ENCODE measurements at places on chromosomes 4 and X.

DNA sequence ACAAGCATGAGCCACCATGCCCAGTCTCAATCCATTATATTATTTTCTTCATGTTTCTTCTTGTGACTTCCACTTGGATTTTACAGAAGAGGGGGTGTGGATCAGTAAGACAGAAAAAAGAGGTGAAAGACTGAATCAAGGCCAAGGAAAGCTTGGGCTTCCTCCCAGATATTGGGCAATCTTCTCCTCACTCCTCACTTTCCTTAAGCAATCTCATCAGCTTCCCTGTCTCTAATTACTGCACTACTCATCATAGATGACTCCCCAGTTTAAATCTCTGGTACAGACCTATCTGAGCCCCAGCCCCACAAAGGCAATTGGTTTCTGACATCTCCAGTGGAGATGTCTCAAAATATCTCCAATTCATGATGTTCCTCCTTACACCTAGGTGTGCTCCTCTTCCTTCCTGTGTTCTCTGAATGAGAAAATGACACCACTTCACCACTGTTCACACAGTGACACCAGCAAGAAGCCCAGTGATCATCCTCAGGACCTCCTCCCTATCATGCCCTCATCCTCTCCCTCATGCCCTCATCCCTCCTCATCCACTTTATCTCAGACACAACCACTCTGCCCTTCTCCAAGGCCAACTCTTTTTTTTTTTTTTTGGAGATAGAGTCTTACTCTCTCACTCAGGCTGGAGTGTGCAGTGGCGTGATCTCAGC, 44.8 kb upstream of the HERC6 start:
- DNase-seq: peak; percentile 28

DNA sequence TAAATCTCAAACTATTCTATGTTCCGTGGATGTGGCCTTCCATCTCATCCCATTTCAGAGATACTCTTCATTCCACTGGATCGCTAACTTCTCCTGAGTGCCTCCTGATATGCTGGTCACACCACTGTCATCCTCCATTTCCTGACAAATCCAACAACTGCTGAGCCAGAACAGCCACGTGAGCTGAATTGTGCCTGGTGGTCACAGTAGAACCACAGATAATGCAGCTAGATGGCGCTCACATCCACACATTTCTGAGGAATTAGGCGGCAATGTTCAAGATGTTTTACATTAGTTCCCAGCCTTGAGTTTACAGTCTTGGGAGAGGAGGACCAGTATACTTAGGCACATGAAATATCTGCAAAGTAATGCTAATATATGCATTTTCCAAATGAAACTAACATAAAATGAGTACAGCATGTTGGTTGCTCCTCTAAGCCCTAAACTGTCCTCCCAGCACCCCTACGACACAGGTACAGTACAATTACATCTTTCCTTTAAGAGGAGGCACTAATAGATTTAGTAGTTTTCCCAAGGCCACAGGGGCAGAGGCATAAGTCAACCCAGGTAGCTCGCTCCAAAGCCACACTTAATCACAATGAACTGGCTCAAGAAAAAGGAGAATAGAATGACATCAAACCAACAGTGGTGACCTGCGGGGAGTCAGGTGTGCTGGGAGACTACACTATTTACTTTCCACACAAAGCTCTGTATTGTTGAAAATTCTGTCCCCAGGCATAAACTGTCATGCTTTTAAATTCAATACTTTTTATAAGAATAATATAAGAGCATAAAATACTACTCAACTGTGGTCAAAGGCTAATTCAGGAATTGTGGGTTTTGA, 134.2 kb downstream of the CHIC2 start:
- peak; percentile 63 for DNase-seq

- DNase-seq: no peak
Measured at GRCh38 chr4:186203406-186203805, 12.0 kb downstream of the CYP4V2 start.

- no peak for DNase-seq
Measured at GRCh38 chr4:113574636-113575103, 186.9 kb downstream of the CAMK2D start.

DNA sequence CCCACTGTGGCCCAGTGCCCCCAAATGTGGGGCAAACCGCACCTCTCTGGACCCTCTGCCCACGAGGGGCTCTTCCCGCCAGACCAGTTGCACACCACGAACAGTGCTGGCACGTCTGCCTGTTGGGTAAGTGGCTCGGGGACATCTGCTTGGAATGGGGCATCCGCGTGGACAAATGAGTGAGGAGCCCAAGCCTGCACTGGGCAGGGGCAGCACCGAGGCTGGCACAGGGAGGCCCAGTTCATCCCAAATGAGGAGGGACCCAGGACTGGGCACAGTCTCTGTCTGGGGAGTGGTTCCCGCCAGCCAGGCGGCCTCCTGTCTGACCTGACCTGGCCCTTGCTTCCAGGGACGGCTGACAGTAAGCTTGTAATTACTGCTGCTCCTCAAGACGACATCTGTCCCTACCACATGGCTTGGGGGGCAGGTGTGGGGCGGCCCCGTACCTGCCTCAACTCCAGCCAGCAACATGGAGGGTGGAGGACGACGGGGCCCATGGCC, 3.2 kb downstream of the SPON2 start:
- DNase-seq: no peak

DNA sequence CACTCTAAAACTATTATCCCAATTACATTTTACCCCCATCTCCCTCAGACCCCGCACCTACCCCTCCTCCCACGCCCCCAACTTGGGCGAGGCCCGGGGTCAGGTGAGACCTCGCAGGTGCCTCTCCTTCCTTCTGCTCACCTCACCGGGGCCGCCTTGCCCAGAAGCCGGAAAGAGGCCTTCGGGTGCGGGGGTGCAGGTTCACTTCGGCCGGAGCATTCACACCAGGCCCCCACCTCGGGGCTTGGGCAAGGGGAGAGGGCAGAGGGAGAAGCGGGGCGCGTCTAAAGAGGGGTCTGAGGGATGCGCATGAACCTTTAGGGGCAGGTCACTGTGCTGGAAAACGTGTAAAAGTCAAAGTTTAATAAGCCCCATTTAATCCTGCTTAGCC, 427 bp downstream of the ZNF182 start:
- no peak for DNase-seq

- DNase-seq: peak; percentile 24
Measured at GRCh38 chrX:40644821-40645358, 2.5 kb downstream of the CXorf38 start.

DNA sequence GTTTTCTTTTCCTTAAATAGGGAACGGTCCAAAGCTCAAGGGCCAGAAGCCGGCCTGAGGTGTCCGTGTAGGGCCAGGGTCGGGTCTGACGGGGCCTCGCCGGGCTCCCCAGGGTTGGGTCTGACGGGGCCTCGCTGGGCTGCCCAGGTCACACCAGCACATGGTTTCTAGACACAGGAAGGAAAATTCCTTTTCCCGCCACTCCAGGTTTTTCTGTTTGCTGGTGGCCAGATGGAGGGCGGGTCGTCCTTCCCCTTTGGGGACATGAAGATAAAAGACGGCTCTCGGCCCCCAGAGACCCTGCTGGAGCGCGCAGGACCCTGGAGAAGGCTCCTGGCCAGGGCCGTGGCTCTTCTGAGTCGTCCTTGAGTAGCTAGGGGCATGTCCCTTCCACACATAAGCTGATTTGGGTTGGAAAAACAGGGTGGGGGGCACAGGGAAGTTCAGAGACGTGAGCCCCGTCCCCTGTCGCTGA, 35.1 kb downstream of the PIGG start:
- no peak for DNase-seq

GRCh38 chr4:74056114-74056857, 17.8 kb upstream of the CXCL3 start:
- DNase-seq: no peak

- no peak for DNase-seq
Measured at GRCh38 chr4:55087009-55087912, 38.1 kb downstream of the KDR start.

GRCh38 chr4:159829184-159829583, 726.3 kb downstream of the RAPGEF2 start:
- DNase-seq: no peak

- DNase-seq: no peak
Measured at GRCh38 chr4:79209822-79210635, 115.8 kb downstream of the NAA11 start.

DNA sequence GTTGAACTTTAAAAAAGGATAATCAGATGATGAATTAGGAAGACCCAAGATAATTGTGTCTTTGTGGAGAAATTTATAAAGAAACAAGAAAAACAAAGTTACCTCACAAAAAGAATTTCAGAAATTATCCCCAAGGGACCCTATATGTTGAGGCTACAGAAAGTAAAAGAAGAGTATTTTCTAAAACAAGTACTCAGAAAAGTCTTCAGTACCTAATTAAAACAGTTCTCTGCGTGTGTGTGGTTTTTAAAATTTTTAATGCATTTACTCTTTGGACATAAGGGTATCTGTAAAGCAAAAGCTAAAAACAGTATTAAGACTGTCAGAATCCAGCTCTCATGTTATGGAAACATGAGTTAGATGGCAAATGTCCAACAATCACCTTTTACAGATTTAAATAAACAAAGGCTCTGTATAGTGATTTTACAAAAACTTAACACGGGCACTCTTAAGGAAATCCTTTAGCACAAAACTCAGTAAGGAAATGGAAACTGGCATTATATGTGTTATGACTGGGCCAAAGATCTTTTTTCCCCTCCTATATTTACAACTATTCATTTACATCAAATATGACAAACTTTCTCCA, 187.5 kb downstream of the NSUN7 start:
- no peak for DNase-seq

GRCh38 chr4:100095729-100096595, 94.3 kb downstream of the DDIT4L start:
- DNase-seq: peak; percentile 67

- no peak for DNase-seq
Measured at GRCh38 chrX:29792335-29792734, 423.0 kb upstream of the MAGEB2 start.

DNA sequence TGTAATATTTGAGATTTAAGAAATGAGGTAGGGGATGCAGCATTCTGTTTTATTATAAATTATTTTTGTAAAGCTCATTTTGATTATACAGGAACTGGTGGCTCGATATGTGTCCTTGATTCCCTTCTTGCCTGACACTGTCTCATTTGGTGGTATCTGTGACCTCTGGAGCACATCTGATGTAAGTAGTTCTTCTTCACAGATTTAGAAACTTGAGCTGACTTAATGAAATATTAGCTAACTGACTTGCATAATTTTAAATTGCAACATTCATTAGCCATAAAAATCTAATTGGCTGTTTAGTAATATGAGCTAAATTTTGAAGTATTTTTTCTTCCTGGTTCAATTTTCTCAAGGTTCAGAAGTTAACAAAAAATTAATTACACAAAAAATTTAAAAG, 69.1 kb downstream of the FBXL5 start:
- DNase-seq: no peak

DNA sequence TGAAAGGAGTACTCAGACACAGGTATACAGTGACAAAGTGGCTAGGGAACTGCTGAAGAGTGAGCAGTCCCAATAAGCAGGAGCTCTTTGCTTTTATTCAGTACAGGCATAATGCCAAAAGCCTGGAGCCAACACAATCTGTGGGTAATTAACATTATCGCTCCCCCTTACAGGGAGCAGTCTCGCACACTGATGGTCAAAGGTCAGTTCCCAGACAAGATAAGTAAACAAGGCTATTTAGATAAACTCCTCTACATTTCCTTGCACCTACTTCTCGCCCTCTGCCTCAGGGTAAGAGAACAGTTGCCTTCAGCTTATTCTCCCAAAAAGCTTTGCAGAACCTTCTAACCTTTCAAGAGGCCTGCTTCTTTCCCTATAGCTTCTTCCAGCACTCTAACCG, 73.9 kb upstream of the TAF9B start:
- DNase-seq: no peak

DNA sequence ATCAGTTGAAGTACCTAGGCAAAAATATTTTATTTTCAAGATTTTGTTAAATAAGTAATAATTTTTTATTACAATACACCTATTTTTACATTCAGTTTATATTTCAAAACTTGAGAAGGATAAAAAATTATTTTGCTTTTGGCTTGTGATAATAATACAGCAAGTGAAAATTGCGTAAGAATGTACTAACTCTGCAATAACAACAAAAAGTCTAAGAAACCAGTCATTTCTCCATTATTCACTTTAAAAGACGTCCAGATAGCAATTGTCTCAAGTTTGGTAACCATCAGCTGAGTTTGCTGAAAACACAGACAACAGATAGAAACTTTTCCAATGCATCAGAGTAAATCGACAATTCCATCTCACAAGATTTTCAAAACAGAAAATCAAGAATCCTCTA, 12.1 kb downstream of the CXCL8 start:
- no peak for DNase-seq

DNA sequence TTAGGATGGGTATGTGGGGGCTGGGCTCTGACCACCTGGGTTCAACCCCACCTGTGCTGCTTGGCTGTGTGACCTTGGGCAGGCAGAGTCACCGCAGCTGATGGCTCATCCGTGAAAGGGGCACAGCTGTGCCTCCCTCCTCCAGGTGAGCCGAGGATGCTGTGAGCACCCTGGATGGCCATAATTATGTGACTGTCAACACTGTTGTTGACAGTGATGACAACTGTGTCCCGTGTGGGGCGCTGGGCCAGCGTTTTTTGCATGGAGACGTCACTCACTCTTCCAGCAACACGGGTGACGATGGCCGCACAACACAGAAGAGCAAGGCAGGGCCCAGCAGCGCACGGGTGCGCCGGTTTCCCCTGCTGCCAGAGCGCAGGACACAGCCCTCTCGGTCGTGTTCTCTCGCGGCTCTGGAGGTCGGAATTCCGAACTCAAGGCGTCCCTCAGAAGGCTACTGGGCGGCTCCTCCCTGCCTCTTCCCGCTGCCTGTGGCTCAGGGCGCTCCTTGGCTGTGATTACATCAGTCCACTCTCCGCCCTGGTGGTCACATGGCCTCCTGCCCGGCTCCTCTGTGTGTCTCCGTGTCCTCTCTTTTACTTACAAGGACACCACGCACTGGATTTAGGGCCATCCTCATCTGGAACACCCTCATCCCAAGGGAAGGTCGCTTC, 1.3 kb downstream of the SH3TC1 start:
- peak; percentile 58 for DNase-seq

DNA sequence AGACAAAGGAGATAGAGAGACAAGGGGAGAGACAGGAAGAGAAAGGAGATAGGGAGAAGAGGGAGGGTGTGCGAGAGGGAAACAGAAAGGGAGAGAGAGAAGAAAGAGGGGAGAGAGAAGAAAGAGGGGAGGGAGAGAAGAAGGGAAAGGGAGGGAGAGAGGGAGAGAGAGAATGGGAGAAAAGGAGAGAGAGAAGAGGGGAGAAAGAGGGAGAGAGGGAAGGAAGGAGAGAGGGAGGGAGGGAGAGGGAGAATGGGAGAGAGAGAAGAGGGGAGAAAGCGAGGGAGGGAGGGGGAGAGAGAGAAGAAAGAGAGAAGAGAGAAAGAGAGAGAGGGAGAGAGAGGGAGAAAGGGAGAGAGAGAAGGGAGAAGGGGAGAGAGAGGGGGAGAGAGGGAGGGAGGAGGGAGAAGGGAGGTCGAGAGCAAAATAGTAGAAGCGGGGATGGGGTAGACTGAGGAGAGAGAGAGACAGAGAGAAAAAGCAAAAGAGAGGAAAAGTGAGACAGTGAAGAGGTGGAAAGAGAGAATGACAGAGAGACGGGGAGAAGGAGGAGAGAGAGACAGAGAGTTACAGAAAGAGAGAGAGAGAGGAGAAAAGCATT, 218.2 kb downstream of the DHRSX start:
- no peak for DNase-seq
